ENCODE measurements at places on chromosomes 16 and 17. TPM values are rescaled to one million over a fixed set of nuclear protein-coding genes. Genes with fewer than 3 reads are reported as not detected.

The ADCY7 gene
- total RNA-seq: 21.5 TPM

The SPHK1 gene
- 25.1 TPM for total RNA-seq

The KRT36 gene
- total RNA-seq: not detected

- DNase-seq: no peak
Measured at GRCh38 chr16:86091976-86092375, 193.0 kb downstream of the IRF8 start.

DNA sequence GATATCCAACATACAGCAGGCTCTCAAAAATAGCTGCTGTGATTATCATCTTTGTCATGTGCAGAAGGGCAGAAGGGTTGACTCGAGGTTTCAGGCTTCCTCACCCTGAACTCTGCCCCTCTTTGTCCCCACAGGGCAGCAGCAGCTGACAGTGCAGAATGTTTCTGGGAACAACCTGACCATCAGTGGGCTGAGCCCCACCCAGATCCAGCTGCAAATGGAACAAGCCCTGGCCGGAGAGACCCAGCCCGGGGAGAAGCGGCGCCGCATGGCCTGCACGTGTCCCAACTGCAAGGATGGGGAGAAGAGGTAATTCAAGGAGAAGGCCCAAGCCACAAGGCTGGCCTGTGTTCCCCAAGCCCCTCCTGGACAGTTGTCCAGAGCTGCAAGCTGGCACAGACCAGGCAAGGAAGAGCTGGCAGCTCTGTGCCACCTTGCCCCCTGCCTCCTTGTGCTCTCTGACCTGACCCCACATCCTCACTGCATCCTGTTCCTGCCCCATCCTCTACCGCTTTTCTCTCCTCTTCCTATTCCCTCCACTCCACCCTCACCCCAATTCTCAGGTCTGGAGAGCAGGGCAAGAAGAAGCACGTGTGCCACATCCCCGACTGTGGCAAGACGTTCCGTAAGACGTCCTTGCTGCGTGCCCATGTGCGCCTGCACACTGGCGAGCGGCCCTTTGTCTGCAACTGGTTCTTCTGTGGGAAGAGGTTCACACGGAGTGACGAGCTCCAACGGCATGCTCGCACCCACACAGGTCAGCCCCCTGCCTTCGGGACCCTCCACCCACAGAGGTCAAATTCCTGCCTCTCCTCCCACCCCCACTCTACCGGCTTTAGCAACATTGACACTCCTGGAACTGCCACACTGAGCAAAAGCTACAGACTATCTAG lies 16.3 kb upstream of the PNPO start:
- DNase-seq: no peak

DNA sequence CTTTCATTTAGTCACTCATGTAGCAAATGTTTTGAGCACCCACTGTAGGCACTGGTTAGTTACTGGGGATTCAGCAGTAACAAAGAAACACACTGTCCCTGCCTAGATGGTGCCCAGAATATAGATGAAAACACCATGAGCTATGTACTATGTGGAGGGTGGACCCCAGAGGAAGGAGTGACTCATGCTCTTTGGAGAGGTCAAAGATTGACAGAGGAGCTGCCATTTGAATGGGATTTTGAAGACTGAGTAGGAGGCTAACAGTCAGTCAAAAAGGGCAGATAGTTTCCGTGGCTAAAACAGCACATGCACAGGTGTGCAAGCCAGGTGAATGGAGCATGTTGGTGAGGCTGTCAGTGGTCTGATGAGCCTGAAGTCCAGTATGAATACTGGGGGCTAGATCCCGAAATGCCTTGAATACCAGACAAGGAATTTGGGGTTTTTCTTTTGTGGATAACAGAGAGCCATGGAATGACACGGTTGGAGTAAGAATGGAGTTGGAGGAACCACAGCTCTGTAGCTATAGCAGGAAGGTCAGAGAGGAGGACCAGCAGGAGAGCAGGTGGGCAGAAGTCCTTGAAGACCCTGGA lies 6.1 kb downstream of the IL21R start:
- peak; percentile 49 for DNase-seq

DNA sequence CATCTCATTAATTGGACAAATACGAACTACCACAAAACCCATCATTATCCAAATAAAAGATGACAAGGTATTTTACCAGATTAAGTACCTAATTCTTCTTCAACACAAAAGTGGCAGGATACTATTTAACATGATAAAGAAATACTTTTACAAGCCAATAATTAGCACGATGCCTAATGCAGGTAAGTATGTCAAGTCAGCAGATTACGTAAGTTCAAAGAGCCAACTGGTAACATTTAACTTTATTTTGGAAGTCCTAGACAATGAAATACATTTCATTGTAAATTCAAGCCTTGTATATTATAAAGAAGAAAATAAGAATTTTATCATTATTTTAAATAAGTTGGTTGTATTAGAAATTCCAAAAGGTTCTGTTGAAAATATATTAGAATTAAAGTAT lies 535.3 kb upstream of the SOX9 start:
- no peak for DNase-seq

- no peak for DNase-seq
Measured at GRCh38 chr16:75763204-75763603, 36.9 kb upstream of the CPHXL start.

GRCh38 chr17:65360961-65361552 lies 200.4 kb downstream of the AXIN2 start:
- DNase-seq: no peak

DNA sequence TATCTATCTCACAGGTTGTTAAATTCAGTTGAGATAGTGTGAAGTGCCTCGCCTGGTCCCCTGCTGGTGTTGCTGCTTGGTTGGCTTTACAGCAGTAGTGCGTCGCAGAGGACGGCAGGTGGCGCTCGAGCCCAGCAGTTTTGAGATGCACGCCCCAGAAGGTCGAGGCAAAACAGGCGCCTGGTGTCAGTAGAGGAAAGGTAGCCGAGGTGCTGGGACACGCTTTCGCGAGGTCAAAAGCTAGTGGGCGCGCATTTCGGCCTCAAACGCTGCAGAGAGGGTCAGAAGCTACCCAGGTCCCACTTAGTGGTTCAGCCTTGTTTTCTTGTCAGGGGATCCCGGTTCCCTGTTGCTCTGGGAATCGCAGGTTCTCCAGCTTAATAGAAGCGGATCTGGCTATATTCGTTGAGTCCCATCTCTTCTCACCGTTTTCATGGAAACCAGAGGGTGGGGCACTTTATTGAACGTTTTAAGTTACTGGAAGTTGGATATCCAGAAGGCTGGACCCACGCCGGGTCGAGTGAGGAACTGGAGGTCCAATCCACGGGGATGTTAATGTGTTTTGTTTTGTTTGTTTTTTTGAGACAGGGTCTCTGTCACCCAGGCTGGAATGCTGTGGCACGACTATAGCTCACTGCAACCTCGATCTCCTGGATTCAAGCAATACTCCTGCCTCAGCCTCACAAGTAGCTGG lies 10.3 kb upstream of the ZFP90 start:
- peak; percentile 53 for DNase-seq

DNA sequence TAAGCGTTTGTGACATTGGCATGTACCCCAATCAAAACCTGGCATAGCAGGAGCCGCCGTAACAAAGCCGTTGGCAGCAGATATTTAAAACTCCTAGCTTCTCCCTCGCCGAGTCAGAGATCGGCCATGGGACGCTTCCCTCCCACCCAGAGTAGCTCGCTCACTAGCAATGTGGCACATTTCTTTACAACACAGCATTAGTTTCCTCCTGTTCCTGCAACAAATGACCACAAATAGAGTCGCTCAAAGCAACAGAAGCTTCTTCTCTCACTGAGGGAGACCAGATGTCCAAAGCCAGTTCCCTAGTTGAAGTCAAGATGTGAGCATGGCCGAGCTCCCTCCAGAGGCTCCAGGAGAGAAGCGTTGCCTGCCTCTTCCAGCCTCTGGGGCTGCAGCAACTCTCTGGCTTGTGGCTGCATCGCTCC lies 106.7 kb downstream of the RBFOX3 start:
- DNase-seq: no peak

- DNase-seq: no peak
Measured at GRCh38 chr16:84223456-84223855, 16.4 kb downstream of the KCNG4 start.

DNA sequence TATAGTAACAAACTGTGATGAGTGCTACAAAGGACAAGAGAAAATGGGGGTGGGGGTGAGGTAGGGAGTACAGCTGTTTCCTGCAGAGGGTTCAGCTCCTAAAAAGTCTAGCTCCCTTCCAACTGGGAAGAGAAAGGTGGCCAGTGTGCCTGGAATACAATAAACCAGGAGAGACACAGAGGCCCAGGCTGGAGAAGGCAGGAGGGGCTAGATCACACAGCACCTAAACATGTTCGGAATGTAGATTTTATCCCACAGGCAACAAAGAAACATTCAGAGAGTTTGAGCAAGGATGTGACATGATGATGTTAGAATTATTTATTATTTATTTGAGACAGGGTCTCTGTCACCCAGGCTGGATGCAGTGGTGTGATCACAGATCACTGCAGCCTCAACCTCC lies 10.2 kb downstream of the TEX2 start:
- DNase-seq: no peak

DNA sequence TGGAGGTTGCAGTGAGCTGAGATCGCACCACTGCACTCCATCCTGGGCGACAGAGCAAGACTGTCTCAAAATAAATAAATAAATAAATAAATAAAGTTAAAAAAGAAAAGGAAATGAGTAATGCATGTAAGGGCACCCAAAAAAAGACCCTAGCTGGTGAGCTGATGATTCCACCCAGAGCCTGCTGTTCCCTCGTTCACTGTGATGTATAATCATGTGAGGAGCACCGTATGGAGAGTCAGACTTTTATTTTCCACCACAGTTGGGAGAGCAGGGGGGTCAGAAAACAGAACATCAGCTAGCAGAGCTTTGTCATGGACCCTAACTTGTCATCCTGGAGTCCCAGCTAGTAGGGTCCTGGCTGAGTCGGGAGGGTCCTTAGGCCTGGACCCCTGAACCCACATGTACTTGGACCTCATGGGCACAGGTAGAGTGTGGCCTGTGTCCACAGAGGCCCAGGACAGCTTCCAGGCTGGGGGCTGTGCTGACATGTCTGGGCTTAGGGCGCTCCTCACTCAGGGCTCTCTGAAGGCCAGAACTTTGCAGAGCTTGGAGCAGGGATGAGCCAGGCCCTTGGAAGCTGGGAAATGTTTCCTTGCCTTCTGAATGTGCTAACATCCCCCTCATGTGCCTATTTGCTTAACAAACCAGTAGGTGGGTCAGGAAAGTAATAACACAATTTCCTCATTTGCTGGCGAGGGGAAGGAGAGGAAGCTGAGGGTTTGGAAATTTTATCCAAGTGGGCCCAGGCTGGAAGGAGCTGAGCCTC lies 18.8 kb upstream of the LASP1NB start:
- no peak for DNase-seq

DNA sequence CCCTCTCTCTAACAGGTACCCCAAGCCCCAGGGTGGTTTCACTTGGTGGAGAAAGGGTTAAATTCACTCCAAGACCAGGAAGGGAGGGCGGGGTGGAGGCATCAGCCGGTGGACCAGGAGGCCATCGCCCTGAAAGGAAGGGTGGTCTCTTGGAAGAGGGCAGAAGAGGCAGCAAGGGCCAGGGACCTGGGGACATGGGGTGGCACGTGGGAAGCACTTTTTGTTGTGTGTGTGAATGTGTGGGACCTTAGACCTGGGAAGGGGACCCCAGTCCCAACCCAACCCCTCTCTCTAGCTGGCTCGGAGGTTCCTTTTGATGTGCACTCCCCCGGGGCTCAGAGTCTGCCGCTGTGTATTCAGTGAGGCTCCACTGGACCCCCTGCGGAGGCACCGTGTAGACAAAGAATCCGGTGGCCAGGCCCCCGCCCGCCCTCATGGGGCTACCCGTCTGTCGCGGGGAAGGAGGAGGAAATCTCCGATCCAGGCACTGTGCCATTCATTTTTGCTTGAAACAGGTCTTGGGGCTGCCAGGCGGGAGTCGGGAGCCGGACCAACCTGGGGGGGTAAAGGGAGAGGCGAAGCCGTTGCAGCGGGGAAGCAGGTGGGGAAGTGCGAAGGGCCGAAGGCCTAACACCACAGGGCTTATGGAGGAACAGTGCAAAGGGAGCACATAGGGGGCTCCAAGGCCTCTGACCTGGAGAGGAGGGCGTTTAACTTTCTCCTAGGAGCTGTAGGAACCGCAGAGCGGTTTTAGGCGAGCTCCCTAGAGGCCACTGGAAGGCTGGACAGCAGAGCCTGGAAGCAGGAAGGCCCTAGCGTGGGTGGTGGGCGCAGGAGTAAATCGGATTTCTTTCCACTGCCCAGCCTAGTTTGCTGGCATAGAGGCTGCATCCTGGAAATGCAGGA lies 3.2 kb upstream of the WNT3 start:
- no peak for DNase-seq

DNA sequence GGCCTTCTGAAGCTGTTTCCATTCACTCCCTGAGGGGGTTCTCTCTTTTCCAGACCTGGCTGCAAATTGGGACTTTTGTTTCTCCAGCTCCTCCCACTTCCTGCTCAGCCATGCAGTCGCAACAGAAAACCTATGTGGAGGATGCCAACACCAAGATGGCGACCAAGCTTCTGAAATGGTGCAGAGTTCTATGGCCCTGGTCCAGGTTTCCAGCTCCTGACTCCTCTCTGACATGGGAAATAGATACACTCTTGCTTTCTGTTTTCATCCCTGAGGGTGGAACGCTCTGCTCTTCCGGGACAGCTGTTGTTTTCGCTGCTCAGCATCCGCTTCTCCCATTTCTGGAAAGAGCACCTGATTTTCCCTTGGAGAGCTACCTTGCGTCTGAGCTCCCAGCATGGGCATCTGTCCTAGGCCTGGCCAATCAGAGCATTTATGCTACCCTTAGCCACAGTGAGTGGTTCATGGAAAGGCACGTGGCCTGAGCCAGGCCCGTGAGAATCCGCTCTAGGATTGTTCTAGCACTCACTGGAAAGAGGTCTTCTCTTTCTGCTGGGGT lies 8.1 kb downstream of the GPRC5B start:
- DNase-seq: no peak

DNA sequence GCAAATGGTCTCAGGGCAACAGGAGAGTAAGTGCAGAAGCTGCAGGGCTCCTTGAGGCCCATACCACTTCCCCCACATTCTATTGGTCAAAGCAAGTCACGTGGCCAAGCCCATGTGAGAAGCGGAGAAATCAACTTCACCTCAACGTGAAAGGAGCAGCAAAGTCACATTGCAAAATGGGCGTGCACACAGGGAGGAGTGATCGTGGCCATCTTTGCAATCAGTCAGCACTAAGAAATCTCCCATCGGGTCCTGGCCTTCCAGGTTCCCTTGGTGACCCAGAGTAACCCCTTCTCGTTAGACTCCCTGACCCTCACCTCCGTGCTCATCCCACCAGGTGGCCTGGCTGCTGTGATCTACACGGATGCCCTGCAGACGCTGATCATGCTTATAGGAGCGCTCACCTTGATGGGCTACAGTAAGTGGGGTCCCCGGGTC lies 38.0 kb downstream of the SLC5A11 start:
- DNase-seq: no peak

Measured in MG63 (cell line).